ENCODE measurements at places on chromosomes 12 and 14.

DNA sequence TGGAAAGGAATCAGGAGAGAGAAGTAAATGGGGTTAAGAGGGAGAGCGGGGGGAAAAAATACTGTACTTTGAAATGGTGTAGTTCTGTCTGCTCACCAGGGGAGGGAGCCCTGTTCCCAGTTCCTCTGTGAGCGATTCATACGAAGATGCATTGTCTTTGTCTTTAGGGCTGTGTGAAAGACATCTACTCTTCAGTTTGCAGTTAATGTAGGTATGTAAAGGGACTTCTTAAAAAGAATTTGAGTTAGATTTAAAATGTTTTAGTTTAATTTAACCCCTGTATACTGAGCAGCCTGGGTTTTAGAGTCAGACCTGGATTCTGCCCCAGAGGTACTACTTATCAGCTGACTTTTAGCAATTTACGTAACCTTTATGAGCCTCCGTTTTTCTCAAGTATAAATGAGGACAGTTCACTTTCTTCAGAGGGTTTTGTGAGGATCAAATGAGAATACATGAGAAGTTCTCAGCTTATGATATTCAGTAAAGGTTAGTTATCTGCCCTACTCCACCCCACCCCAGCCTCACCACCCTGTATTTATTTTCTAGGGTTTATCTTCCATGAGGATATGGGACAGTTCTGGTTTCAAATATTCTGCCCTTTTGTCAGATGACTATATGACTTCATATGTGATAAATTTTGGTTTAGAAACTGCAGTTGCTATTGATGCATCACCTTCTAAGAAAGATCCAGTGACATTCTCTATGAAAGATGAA, 82.5 kb upstream of the EVL start:
- DNase-seq, result peak; percentile 78

DNA sequence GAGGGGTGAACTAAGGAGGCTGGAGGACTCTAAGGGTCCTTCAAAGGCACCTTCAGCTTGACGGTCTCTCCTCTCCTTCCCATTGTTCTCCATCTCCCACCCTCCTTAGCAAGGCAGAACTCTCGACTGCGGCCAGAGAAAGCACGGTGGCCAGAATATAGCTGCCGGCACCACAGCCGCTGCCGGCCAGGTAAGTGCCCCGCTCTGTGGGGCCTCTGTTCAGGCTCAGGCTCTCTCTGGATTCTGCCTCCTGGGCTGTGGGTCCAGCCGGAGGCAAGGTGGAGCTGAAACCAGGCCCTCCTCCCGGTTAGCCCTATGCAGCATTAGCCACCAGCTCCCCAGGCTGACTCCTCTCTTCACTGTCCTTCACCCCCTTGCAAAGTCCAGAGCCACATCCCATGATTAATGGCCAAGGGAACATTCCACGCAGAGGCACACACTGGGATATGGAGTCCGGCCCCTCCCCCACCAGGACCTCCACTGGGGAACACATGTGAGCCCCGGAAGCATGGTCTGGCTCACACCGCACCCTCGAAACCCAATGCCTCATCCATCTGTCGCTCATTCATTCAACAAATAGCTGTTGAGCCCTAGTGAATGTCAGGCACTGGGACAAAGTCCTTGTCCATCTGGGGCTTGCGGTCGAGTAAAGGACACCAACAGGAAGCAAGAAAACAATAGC, 25.2 kb downstream of the LTBP2 start:
- peak; percentile 33 for DNase-seq

DNA sequence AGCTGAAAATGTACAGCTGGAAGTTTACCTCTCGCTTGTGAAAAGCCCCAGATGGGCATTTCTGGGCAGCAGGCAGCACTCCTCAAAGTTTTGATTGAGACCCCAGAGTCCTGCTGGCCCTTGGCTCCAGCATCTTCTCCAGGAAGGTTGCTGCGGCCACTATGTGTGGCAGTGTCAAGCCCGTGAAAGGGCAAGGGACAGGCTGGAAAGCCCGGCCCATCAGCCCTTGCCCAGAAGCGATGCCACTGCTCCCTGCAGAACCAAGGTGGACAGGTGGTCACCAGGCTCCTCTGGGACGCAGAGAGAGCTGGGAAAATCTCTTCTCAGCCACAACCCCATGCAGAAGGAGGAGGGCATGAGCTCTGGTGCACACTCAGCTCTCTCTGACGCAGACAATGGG, 73.5 kb upstream of the BCL11B start:
- no peak for DNase-seq

GRCh38 chr12:49232940-49233841, 31.7 kb upstream of the TUBA1C start:
- DNase-seq, result peak; percentile 97

- DNase-seq, result no peak
These were observed 466.9 kb downstream of the FUT8 start for GRCh38 chr14:65879248-65880009.

- no peak for DNase-seq
These were observed 32.8 kb downstream of the HVCN1 start for GRCh38 chr12:110656071-110656655.

DNA sequence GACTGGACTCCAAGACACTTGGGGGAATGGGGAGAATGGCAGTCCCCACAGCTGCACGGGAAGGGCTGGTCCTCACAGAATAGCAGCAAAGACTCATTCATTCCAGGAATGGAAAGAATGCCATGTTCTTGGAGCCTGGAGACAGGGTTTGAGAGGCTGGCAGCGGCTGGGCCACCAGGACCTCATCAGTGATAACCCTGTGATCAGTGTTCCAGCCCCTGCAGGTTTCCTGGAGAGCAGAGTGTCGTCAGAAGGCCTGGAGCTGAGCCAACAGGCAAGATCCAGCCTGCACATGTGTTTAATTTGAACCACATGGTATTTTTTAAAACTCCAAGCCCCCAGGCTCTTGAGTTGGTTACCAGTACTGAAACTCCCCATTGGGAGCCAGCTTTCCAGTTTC, 11.3 kb downstream of the BDKRB1 start:
- DNase-seq, result peak; percentile 96

GRCh38 chr14:104897330-104898194, 27.1 kb upstream of the PLD4 start:
- no peak for DNase-seq

DNA sequence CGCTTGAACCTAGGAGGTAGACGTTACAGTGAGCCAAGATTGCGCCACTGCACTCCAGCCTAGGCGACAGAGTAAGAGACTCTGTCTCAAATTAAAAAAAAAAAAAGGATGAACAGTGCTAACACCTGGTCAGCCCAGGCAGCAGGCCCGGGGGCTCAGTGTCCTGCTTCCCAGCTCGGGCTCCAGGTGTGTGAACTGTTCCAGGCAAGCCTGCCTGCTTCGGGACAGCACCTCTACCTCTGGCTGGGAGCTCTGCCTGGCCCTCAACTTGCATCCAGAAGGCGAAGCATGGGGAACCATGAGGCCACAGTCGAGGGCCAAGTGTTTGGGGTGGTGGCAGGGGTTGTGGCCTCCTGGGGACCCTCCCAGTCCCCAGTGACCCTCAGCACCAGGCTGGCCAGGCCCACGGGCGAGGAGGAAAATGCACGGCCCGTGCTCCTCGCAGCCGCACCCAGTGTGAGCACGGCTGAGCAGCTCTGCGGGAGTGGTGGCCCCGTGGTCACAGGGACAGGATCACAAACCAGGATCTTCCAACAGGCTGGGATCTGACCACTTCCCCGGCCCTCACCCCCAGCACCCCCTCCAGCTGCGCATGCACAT, 15.5 kb downstream of the CDCA4 start:
- DNase-seq, result no peak

- no peak for DNase-seq
These were observed 60.9 kb downstream of the ELK3 start for GRCh38 chr12:96255077-96255476.

GRCh38 chr12:84842406-84843013, 70.1 kb downstream of the SLC6A15 start:
- peak; percentile 85 for DNase-seq
